ENCODE measurements at places on chromosomes 13 and 19.

GRCh38 chr13:77034881-77035280, 7.9 kb upstream of the FBXL3 start:
- DNase-seq, result no peak

- DNase-seq, result no peak
Measured at GRCh38 chr13:42075517-42075916, 27.1 kb downstream of the DGKH start.

DNA sequence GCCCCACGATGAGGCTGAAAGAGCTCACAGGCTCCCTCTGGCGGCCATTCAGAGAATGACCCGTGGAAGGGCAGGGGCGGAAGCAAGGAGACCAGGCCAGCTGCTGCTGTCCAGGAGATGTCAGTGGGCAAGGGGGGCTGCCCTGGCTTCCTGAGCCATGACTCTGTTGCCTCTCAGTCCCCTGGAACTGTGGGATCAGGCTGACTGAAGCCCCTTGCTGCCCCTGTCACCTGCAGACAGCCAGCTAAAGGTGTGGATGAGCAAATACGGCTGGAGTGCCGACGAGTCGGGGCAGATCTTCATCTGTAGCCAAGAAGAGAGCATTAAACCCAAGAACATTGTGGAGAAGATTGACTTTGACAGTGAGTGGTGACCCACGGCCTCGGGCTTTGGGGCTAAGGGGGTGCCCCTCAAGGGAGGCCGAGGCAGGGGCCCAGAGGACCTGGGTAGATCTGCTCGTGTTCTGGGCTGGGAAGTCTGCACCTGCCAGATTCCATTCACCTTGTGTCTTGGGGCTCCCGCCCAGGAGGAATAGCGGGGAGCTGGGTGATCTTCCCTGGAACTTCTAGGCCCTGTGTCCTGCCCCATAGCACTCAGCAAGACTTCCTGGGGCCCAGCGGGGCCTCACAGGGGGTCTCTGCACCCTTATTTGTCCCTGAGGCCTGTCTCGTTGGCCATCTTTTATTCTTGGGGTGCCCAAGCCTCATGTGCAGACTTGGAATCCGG, 12.5 kb upstream of the ACTN4 start:
- DNase-seq, result peak; percentile 83

- no peak for DNase-seq
Measured at GRCh38 chr13:23231241-23231640, 50.5 kb downstream of the SGCG start.

DNA sequence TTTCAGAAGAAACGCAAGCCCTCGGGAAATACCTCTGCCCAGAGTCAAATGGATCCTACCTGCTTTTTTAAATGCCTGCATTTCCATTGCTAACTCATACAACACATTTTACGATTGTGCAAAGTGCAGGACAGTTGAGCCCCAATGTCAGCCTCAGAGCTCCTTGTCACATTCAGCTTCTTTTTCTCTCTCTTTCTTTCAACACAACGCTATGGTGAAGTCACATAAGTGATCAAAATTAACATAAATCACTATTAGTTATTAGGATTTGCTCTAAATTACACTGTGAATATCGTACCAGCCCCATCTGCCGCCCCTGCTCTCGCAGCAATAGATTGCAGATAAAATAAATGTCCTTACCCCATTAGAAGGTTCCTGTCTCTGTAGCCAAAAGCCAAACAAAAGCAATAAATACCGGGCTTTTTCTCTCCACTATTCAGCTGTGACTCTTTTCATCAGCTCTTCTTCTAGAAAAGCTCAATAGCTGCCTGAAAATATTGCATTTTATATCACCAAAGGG, 8.8 kb downstream of the POU4F1 start:
- DNase-seq, result no peak

DNA sequence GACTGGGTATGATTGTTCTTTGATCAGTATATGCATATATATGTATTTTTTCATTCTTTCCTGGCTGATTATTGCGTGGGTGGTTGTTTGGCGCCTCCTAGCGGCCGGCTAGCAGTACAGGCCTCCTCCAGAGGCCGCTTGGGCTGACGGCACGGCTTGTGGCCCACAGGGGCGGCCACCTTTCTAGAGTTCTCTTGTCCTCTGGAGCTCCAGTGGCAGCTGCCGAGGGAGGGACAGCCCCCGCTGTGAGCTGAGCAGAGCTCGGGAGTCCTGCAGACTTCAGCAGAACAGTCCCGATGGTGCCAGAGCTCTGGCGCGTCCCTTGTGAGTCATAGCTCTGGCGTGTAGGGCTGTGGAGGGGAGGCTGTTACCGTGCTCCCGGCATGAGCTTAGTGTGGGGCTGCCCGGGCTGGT, 22.5 kb upstream of the ZNF429 start:
- DNase-seq, result no peak

DNA sequence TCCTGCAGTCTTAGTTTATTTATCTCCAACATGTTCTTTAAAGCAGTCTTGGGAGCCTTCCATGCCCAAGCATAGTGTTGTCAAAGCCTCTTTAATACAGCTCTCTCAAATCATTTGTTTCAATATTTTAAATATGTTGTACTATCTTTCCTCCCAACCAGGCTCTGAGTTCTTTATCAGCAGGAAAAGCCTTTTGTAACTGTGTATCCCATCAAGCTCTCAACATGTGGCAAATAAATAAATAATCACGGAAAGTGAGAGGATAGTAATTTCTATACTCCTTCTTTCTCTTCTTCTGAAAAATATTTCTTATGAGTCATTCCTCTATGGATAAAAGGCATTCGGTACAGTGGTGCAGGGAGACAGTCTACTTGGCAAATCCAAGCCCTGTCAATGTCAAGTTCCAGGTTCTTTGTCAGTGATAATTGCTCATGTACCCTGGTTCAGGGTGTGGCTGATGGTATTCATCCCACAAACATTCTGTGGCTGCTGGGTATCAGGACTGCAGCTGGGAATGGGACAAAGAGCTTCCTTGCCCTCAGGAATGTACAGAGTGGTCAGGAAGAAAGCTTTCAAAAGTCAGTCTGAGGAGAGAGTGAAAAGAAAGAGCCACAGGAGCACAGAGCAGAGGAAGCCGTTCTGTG, 384.3 kb downstream of the EFNB2 start:
- no peak for DNase-seq

DNA sequence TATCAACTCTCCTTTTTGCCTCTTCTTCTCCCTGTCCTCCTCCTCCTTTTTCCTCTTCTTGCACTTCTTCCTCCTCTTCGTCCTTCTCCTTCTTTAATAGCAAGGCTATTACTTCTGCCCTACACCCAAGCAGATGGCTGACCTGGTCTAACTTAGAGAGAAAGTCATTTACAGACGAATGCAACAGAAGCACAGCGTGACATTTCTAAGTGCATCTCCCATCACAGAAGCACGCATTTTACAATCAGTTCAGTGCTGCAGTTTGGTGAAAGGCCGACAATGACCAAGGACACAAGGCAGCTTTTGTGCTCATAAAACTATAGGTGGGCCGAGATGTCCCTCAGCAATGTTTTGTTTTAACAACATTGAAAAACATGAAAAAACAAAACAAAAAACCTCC, 231.5 kb downstream of the FGF14 start:
- DNase-seq, result no peak

- peak; percentile 83 for DNase-seq
Measured at GRCh38 chr19:46265217-46265828, 31.5 kb upstream of the HIF3A start.

DNA sequence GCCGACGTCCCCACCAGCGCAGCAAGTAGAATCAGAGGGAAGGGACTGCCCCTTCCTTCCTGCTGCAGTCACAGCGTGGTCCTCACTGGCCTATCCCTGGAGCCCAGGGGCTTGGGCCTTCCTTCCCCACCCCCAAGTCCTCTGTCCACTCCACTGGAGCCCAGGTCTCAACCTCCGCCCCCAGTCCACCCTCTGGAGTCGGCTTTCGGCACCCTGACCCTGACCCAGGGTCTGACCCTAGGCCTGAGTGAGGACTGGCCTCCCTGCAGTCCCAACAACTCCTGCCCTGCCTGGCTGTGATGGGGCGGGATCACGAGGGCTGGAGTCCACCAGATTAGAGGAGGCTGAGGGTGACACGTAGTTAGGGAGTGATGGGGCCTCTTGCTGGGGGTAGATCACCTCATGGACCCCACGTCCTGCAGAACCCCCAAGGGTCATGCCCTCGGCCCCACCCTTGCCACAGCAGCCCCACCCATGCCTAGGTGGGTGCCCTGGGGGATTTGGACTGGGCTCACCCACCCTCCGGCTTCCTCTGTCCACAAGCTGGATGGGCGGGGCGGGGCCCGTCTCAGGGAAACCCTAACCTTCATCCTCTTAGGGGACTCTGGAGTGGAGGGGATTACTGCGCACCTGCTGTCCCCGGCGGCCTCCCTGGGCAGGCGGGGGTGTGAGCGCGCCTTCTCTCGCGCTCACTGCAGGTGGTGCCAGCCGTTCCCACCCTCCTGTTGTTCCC, 3.8 kb downstream of the RAX2 start:
- no peak for DNase-seq

- no peak for DNase-seq
Measured at GRCh38 chr13:53058065-53058679, 29.6 kb downstream of the OLFM4 start.

DNA sequence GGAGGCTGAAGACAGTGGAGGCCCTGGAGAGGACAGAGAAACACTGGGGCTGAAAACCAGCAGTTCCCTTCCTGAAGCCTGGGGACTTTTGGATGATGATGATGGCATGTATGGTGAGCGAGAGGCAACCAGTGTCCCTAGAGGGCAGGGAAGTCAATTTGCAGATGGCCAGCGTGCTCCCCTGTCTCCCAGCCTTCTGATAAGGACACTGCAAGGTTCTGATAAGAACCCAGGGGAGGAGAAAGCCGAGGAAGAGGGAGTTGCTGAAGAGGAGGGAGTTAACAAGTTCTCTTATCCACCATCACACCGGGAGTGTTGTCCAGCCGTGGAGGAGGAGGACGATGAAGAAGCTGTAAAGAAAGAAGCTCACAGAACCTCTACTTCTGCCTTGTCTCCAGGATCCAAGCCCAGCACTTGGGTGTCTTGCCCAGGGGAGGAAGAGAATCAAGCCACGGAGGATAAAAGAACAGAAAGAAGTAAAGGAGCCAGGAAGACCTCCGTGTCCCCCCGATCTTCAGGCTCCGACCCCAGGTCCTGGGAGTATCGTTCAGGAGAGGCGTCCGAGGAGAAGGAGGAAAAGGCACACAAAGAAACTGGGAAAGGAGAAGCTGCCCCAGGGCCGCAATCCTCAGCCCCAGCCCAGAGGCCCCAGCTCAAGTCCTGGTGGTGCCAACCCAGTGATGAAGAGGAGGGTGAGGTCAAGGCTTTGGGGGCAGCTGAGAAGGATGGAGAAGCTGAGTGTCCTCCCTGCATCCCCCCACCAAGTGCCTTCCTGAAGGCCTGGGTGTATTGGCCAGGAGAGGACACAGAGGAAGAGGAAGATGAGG, 1.5 kb downstream of the PPP1R15A start:
- no peak for DNase-seq

DNA sequence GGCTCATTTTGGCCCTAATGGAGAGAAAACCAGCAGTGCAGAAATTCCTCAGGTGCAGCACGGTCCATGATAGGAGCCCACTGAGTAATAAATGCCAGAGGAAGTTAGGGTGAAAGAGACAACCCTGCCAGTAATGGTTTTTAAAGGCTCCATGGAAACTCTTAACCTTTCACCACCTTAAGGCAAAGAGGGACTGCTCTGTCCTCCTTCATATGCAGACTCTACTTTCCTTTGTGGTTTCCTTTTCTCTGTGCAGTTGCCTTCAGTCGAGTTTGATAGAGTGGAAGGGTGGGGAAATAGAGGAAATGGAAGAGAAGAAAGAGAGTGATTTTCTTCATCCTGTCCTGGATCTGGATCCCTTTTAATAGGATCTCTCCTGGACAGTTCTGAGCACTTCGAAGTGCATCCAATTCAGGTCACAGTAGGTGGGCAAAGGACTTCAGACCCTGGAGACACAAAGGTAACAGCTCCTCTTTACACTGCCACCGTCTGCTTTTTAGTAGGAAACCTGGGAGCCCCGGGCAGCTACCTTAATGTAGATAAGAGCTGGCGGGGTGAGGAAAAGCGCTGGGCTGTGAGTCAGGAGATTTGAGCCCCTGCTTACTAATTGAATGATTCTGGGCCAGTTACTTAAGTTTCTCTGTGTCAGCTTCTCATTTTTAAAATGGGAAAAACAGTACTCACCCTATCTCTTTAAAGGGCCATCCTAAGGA, 294.8 kb downstream of the KCNRG start:
- DNase-seq, result no peak

DNA sequence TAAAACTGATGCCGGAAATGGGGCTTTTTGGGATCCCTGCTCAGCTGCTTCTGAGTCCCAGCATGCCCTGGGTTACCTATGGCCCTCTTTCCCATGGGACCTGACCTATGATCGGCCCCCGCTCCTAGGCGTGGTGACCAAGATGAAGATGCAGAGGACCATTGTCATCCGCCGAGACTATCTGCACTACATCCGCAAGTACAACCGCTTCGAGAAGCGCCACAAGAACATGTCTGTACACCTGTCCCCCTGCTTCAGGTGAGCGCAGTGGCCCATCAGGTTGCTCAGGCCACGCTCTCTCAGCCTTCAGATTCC, 1.5 kb downstream of the RPS11 start:
- no peak for DNase-seq
